Tibial nerve (tissue), 4 donors: ENCODE measurements at places on chromosomes 7 and 10. TPM values are rescaled to one million over a fixed set of nuclear protein-coding genes. Genes with fewer than 3 reads are reported as not detected.

NPSR1 gene
- total RNA-seq = not detected

TDRD1 gene
- total RNA-seq = 0.22 TPM

DNA sequence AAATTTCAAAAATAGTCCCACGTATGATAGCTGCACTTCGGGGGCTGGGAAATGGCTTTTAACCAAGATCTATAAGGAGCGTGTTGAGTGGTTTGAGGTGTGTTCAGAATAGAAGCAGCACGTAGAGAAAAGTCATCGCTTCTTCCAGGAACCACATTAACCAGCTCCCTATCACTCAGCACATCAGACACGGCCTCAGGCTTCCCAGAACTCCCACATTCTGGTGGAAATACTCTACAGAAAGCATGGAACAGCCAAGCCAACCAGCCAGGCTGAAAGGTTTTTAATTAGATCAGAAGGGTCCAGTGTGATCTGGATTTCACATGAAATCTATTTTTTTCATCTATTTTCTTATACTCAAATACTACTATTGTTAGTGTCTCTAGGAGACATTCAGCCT, 231.5 kb upstream of the NRP1 start:
- no peak for DNase-seq

DNA sequence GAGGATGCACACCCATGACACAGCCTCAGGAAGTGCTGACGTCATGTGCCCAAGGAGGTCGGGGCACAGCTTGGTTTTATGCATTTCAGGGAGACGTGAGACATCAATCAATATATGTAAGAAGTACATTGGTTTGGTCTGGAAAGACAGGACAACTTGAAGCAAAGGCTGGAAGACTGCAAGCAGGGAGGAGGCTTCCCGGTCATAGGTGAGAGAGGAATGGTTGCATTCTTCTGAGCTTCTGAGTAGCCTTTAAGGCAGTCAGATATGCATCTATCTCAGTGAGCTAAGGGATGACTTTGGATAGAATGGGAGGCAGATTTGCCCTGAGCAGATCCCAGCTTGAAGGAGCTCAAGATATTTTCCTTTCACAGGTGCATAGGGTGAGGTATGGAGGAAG, 349.5 kb downstream of the TYW1 start:
- DNase-seq = no peak

DNA sequence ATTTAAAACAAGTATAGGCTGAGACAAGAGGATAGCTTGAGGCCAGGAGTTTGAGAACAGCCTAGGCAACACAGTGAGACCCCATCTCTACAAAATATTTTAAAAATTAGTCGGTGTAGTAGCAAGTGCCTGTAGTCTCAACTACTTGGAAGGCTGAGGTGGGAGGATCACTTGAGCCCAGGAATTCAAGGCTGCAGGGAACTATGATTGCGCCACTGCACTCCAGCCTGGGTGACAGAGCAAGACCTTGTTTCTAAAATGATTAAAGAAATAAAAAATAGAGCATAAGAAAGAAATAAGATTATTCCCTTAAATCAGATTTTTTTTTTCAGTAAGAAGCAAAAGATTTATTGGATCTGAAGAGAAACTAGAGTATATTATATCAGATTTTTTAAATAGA, 11.7 kb downstream of the LRRC20 start:
- no peak for DNase-seq

DNA sequence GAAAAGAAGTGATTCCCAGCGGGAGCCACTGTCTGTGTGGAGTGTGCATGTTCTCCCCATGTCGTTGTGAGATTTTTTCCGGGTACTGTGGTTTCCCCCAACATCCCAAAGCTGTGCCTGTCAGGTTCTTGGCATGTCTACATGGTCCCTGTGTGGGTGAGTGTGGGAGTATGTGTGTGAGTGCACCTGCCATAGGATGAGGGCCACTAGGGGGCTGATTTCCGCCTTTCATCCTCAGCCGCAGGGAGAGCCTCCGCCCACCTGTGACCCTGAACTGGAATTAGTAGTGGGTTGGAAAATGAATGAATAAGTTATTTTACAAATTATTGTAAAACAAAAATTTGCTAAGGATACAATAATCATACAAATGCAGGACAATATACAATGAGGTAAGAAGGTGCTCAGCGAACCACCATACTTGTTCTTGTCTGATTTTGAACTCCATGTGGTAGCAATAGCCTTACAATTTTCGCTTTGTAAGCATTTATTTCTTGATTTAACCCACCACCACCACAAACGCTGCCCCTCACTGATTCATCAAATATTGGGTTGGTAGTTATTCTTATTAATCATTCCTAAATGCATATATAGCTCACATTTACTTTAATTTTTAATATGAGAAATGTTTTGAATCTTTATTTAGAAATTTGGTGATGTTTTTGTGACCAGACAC, 641.2 kb upstream of the VSTM2A start:
- DNase-seq = no peak

DNA sequence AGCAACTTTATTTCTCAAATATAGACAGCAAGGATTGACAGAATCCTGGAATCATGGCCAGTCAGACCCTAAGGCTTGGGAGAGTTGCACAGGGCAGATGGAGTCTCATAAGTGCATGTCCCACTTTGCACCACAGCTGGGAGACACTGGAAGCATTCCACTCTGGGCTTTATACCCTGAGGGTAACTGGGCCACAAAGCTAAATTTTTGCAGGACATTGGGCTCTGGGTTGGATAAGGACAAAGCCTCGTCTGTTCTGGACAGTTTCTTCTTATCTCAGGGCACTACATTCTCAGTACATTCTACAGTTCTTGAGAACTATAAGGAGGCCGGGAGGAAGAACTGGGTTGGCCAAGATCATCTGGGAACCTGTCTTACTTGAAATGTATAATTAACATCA, 158.3 kb upstream of the IGFBP3 start:
- no peak for DNase-seq

ZRANB1 gene
- 22.2 TPM for total RNA-seq

DNA sequence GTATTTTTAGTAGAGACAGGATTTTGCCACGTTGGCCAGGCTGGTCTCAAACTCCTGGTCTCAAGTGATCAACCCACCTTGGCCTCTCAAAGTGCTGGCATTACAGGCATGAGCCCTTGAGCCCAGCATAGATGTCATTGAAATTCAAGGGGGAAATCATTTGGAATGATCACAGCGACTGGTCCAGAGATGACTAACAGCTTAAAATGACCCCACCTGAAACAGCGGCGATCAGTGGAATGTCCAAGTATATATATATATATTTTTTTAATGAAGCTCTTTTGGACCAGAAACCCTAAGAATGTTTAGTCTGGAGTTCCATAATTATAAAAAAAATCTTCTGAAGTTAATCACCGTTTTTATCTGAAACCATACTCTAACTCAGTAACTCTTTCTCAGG, 12.5 kb upstream of the AKR1E2 start:
- no peak for DNase-seq

DNA sequence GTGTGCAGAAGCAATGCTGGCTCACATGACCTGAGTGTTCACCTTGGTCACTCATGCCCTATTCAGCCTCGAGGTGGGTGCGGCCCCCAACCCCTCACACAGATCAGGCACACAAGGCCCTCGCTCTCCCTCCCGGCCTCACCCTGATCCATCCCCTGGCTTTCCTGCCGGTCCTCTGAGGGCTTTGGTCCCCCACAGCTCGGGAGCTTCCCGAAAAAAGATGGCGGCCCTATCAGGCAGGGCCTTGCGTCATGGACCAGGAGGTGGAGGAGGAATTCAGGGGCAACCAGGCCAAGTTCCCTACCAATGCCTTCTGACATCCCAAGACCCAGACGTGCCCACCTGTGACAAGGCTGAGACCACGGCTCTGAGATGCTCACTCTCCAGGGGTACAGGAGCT, 43.7 kb upstream of the DNAAF5 start:
- DNase-seq = no peak

TSPAN12 gene
- 2.7 TPM for total RNA-seq

WDFY4 gene
- 16.5 TPM for total RNA-seq

DNA sequence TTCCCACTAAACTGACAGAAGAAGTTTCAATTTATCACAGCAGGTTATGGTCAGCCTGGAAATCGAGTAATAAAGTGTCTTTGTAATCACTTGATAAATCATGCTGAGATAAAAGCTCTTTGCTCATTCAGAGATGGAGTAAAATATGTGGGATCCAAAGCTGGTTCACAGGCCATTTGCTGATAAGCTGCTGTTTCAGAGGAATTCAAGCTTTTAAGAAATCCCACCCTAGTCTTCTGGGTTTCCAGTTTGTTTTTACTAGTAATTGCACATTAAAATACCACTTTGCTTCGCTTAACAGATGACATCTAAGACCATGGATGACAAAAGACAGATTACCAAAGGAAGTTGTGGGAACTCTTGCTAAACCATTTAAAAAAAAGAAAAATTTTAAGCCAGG, 37.4 kb upstream of the CDK6 start:
- no peak for DNase-seq

DNA sequence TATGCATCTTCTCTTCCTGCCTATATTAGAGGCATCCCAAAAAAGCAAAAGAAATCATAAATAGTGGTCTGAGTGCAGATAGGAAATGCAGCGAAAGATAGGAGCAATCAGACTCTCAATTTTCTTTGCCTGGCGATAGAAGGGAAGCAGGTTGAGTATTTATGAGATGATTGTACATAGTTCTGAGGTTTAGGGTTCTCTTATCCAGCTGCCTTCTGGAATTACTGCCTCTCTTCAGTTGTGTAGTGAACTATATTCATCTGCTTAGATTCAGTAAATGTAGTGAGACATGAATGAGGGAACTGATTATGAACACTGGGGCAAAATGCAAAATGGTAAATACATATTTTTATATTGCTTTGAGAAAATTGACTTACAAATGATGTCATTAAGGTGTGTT, 93.0 kb upstream of the CYP26C1 start:
- no peak for DNase-seq

SYNPO2L gene
- total RNA-seq = not detected

CACNB2 gene
- total RNA-seq = 13.8 TPM

CFAP58 gene
- 0.20 TPM for total RNA-seq

SSC4D gene
- 0.84 TPM for total RNA-seq

CCNY gene
- 27.6 TPM for total RNA-seq

DNA sequence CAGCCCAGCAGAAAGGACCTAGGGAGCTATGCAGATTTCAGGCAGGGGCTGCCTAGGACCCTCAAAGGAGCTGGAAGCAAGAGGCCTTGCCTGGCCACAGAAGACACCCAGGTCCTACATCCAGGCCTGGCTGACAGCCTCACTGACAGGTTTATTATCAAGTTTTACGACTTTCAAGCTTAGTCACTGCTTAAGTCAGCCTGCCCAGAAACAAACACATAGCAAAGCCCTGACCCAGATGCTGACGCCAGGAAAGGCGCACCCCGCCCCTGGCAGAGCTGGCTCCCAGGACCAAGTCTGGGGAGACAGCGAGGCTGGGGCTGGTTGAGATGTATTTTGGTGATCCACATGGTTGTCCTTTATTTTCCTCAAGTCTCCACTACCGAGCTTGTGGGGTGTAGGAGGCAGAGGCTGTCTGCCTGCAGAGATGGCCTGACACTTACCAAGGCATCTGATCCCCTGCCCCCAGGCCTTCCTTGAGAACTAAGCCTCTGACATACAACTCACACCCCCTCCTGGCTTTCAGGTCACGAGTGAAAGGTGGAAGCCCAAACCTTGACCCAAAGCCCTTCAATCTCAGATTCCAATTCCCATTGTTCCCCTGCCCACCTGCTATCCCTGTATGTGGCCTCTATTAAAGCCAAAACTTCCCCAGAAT, 80.7 kb upstream of the EMX2 start:
- no peak for DNase-seq

GRCh38 chr7:127976056-127976737, 55.0 kb downstream of the LRRC4 start:
- DNase-seq = no peak

OR2A12 gene
- not detected for total RNA-seq

GRCh38 chr7:54116956-54117355, 425.2 kb upstream of the VSTM2A start:
- no peak for DNase-seq

ABCB1 gene
- 12.8 TPM for total RNA-seq

DNA sequence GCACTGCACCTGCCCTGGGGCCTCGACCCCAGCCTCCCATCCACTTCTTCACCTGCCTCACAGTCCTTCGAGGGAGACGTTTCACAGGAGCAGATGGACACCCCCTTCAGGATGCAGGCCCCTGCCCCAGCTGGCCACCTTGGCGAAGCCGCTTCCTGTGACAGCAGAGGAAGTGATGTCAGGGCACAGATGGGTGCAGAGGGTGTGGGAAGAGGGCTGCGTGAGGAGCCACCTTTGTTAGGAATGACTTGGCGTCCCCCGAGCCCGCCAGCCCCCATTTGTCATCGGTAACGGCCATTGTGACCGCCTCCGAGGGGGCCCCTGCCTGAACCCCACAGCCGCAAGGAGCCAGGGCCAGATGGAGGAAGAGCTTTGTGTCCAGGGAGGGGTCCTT, 47.4 kb upstream of the SLC29A3 start:
- no peak for DNase-seq

ANKRD26 gene
- 12.6 TPM for total RNA-seq

RBP4 gene
- total RNA-seq = 123 TPM

DNA sequence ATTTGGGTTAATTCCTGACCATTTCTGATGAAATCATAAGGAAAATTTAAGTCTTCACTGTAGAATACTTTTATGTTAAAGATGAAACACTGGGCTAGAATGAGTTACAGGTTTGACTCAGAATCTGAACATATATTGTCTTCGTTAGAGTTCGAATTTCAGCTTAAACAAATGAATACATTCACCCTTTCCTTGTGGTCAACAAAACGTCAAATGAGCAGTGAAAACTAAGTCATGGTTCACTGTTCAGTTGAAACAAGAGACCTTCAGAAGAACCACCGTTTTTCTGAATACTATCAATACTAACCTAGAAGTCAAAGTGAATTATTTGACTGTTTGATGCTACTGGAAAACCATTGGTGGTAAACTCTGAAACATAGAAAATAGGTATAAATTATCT, 235.2 kb upstream of the ZWINT start:
- DNase-seq = no peak

IFIT2 gene
- total RNA-seq = 5.7 TPM

GRCh38 chr10:93054486-93054885, 6.1 kb upstream of the CYP26C1 start:
- DNase-seq = no peak

GRCh38 chr10:131183546-131184045, 127.9 kb downstream of the TCERG1L start:
- DNase-seq = no peak

DNA sequence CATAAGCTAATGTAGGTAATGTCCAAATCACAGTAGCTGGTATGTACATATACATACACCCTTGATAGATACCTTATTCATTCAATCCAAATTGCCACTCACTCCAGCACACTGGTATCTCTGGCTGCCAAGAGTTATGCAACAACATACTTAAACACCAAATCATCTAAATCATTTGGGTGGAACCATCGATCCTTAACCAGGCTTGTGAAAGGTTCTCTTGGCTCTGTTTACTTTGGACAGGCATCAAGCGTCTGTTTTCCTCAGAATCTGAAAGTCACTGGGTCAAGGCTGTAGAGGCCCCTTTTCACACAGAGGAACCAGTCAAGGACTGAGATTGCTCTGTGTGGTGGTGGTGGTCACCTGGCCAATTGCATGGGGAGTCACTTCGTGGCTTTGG, 24.6 kb downstream of the JAZF1 start:
- DNase-seq = no peak

- no peak for DNase-seq
These were observed 136.3 kb downstream of the KCNMA1 start for GRCh38 chr10:77501152-77501845.
